Stimulated activated CD4-positive, alpha-beta T cell treated with anti-CD3 and anti-CD28 coated beads, TNF-alpha, amount 100 ng/mL, for 48 hours (primary cell): ENCODE measurements at places on chromosomes 6 and 20.

DNA sequence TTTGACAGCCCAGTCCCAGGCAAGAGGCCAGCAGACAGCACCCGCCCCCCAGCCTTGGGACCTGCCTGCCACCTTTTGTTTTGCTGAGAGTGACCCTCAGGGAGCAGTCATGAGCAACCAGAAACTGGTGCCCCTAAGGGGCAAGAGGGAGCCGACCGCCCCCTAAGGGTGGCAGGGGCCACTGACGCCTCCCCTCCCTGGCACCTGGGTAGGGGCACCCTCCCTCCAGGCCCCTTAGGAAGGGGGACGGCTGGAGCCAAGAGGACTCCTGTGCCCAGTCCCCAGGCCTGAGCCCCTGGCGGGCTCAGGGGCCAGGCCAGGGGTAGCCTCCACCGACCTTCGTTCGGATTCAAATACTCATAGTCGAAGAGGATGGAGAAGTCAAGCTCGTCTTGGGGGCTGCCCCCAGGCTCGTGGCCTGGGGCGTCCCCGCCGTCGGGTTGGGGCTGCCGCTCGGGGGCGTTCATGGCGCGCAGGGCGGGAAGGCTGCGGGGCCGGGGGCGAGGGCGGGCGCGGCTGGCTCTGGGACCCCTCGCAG, 417 bp downstream of the NFATC2 start:
- DNase-seq = no peak

GRCh38 chr6:7974938-7975763, 64.6 kb upstream of the TXNDC5 start:
- no peak for DNase-seq

GRCh38 chr6:167697316-167697715, 129.4 kb upstream of the AFDN start:
- no peak for DNase-seq

GRCh38 chr20:59018817-59019216, 412 bp upstream of the TUBB1 start:
- DNase-seq = no peak

DNA sequence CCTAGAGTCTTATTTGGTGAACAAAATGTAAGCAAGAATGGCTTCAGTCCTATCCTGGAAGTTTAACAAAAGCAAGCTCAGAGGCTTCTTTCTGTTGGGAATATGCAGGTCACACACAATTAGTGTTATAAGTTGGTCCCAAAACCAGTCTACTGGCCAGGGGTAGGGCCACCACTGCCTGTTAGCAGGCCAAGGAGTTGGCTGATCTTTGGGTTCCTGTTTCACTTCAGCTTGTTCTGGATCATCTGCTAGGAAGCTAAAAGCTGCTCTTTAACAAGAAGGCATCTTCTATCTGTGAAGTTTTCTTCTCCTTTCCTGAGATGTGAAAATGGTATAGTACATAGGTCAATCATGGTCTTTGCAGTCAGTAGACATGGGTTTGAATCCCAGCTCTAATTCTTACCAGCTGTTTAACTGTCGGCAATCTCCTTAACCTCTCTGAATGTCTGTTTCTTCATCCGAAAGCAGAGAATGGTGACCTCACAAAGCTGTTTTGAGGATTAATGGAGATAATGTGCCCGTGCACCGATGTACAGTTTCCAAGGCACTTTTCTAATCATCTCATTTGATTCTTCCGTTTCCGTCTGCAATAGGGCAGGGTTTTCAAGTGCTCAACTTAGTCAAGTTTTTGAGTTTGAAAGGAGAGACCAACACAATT, 271.2 kb upstream of the TAB2 start:
- no peak for DNase-seq

- no peak for DNase-seq
Measured at GRCh38 chr6:139595183-139595582, 220.7 kb upstream of the CITED2 start.
